Activated CD4-positive, alpha-beta T cell treated with anti-CD3 and anti-CD28 coated beads for 36 hours (primary cell): ENCODE measurements at places on chromosomes 3 and 15.

DNA sequence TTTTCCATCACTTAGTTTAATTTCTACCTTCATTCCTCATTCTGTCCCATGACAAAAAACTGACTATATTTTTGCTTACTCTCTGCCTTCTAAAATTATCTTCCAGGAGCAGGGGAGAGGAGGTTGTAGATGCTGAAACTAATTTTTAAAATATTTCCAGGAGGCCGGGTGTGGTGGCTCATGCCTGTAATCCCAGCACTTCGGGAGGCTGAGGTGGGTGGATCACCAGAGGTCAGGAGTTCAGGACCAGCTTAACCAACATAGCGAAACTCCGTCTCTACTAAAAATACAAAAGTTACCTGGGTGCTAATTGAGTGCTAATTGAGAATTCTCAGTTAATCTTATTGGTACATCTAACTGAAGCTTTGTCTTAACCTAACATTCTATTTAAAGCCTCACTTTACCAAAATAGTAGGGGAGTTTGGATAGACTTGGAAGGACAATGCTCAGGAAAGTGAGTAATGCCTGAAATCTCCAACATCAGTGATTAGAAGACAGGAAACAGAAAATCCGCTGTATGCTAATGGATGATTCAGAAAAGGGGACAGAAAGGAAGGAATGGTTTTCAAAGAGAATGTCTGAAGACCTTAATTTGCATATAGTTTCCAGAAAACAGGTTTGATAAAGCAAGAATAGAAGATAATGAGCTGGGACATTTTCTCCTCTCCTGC lies 336.1 kb downstream of the GBE1 start:
- DNase-seq = no peak
- H3K36me3 ChIP-seq = no peaks in the 10 kb centered on the region
- H3K27me3 ChIP-seq = no peaks in the 10 kb centered on the region
- H3K4me1 ChIP-seq = no peaks in the 10 kb centered on the region
- no peak overlapping the region for H3K27ac ChIP-seq
- H3K4me3 ChIP-seq = no peak overlapping the region

- no peak overlapping the region for H3K4me3 ChIP-seq
- H3K27me3 ChIP-seq = no peaks in the 10 kb centered on the region
- no peak overlapping the region for H3K27ac ChIP-seq
- no peak for DNase-seq
- H3K4me1 ChIP-seq = no peaks in the 10 kb centered on the region
Measured at GRCh38 chr3:149833241-149833640, 20.2 kb downstream of the RNF13 start.

- H3K4me3 ChIP-seq = no peak overlapping the region
- no peak overlapping the region for H3K27ac ChIP-seq
- H3K36me3 ChIP-seq = no peaks in the 10 kb centered on the region
- no peak for DNase-seq
Measured at GRCh38 chr3:99543796-99544195, 94.6 kb upstream of the COL8A1 start.

DNA sequence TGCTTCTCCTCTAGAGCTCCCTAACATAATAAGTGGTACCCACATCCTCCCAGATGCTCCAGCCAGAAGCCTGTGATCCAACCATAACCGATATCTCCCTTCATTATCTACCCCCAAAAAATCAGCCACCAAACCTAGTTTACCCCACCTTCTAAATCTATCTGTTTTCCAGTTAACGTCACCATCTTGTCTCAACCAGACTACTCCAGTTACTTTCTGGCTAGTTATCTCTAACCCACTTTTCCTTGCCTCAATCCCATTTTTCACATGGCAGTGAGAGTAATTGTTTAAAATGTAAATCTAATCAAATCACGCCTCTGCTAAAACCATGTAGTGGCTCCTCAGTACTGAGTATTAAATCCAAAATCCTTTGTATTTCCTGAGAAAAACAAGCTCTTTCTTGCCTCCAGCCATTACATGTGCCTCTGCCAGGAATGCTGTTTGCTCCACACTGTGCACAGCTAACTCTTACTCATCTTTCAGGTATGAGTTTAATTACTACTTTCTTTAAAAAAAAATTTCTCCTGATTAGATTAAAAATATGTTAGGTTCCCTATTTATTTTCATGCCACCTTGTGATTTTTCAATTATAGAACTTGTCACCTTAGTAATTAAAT lies 15.4 kb downstream of the CCDC54 start:
- H3K4me1 ChIP-seq = no peaks in the 10 kb centered on the region
- no peak overlapping the region for H3K27ac ChIP-seq
- H3K36me3 ChIP-seq = no peaks in the 10 kb centered on the region
- no peak overlapping the region for H3K4me3 ChIP-seq
- peaks cover 8% of the 10 kb centered on the region for H3K27me3 ChIP-seq

GRCh38 chr3:25171118-25171807 lies 256.8 kb upstream of the RARB start:
- no peak overlapping the region for H3K27ac ChIP-seq
- H3K4me3 ChIP-seq = no peak overlapping the region
- no peaks in the 10 kb centered on the region for H3K36me3 ChIP-seq
- DNase-seq = no peak
- H3K27me3 ChIP-seq = no peaks in the 10 kb centered on the region
- H3K4me1 ChIP-seq = no peaks in the 10 kb centered on the region

DNA sequence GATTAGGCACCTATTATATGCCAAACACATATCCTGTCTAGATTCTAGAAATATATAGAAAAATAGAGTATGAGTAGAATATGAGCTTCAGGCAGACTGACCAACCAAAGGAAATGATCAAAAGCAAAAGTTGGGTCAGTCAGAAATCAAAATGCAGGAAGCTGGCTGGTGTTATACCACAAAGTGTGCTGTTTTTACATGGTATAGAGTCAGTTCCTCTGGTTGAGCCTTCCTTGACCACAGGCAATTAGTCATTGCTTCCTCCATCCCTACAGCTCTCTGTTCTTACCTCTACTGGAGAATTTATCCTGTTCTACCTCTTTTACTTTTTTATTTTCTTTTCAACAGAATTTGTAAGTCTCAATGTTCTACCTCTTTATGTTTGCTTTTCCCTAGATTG lies 149.8 kb downstream of the TMCO5A start:
- no peak overlapping the region for H3K27ac ChIP-seq
- H3K36me3 ChIP-seq = no peaks in the 10 kb centered on the region
- peaks cover 14% of the 10 kb centered on the region for H3K27me3 ChIP-seq
- no peak overlapping the region for H3K4me3 ChIP-seq
- peaks cover 11% of the 10 kb centered on the region for H3K4me1 ChIP-seq

DNA sequence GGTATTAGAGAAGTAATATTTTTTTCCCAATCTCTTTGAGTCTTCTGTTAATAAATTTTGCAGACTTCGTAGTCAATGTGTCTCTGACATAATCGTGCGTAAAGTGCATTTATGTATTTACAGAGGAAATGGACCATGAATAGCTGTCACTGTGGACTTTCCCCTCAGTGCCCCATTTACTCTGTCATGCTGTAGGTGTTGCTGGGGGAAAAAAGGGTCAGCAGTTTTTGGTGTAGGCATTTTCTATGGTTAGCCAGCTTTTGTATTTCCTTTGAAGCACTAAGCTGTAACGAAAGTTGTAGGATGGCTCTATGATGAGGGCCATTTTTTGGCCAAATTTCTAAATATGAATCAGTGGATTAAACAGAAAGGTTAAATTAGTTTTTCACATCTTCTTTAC lies 598.4 kb downstream of the FGF12 start:
- H3K4me1 ChIP-seq = no peaks in the 10 kb centered on the region
- no peaks in the 10 kb centered on the region for H3K27me3 ChIP-seq
- H3K36me3 ChIP-seq = no peaks in the 10 kb centered on the region
- no peak for DNase-seq

DNA sequence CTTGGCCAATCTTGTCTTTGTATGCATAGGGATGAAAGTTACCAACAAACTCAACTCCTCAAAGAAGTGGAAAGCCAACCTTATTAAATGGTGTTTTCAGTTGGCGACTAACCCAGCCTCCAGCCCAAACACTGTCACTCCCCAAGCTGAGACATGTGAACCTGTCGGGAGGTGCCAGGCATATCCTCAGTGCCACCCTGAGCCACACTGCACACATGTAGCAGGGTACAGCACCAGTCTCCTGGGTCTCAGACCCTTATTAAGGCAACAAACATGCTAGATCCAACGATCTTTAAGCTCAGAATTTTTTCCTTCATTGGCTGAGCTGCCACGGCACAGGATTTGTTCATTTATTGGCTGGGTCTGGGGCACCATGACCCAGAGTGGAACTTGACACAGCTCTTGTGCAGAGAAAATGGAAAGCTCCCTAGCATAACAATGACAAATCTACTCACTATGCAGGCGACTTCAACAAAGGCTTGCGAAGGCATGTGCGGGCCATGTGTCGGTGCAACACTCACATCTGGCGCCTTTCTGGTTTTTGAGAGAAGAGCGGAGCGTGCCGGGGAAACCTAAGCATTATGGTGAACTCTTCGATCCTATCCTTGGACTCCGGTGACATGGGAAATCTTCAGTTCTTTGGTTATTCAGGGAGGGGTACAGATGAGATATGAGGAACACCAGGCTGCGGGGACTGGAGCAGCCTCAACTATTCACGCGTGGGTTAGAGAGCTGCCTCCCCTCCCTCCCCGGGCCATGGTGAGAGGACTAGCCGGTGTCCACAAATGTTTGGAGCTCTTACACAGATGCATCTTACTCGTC lies 190.1 kb downstream of the FAM43A start:
- no peak for DNase-seq
- H3K36me3 ChIP-seq = no peaks in the 10 kb centered on the region
- peaks cover 10% of the 10 kb centered on the region for H3K4me1 ChIP-seq
- H3K4me3 ChIP-seq = no peak overlapping the region

DNA sequence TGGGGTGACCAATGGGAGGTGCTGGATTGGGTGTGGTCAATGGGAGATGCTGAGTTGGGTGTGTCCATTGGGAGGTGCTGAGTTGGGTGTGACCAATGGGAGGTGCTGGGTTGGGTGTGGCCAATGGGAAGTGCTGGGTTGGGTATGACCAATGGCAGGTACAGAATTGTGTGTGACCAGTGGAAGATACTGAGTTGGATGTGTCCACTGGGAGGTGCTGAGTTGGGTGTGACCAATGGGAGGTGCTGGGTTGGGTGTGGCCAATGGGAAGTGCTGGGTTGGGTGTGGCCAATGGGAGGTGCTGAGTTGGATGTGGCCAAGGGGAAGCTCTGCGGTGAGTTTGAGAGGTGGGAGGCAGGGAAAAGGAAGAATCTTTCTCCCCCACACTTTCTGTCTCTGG lies 250.0 kb upstream of the PROK2 start:
- peaks cover 20% of the 10 kb centered on the region for H3K27me3 ChIP-seq
- DNase-seq = no peak
- no peak overlapping the region for H3K27ac ChIP-seq
- H3K4me3 ChIP-seq = no peak overlapping the region
- peaks cover 24% of the 10 kb centered on the region for H3K4me1 ChIP-seq

- no peak overlapping the region for H3K27ac ChIP-seq
- H3K4me3 ChIP-seq = no peak overlapping the region
- no peaks in the 10 kb centered on the region for H3K4me1 ChIP-seq
Measured at GRCh38 chr15:73504885-73505284, 61.9 kb downstream of the REC114 start.

- peak; percentile 79 for DNase-seq
- peak overlapping the region; percentile 9 for H3K27ac ChIP-seq
- H3K4me1 ChIP-seq = peaks cover 17% of the 10 kb centered on the region
- H3K27me3 ChIP-seq = peaks cover 11% of the 10 kb centered on the region
Measured at GRCh38 chr3:128572644-128573105, 77.9 kb downstream of the RPN1 start.

DNA sequence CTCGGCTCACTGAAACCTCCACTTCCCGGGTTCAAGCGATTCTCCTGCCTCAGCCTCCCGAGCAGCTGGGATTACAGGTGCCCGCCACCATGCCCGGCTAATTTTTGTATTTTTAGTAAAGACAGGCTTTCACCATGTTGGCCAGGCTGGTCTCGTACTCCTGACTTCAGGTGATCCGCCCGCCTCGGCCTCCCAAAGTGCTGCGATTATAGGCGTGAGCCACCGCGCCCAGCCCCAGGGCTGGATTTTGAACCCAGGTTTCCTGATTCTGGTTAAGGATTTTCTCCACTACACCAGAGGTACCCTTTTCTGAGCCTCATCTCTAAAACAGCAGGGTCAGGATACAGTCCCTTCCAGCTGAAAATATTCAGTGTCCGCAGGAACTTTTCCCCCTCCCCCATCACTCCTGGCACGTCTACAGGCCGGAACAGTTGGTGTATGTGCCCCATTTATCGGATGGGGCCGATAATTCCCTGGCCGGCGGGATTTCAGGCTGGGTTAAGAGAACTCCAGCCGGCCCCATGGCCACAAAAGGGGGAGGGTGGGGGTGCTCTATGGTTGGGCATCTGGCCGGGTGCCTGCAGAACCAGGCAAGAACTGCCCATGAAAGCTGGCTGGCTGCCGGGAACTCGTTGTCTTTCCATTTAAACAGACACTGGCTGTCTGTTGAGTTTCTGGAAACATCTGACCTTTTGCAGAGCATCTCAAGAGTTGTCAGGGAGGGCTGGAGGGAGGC lies 26.8 kb upstream of the SEMA4B start:
- no peak overlapping the region for H3K4me3 ChIP-seq
- no peaks in the 10 kb centered on the region for H3K36me3 ChIP-seq
- H3K27me3 ChIP-seq = no peaks in the 10 kb centered on the region
- peaks cover 3% of the 10 kb centered on the region for H3K4me1 ChIP-seq

- H3K4me1 ChIP-seq = peaks cover 56% of the 10 kb centered on the region
- H3K4me3 ChIP-seq = peak overlapping the region; percentile 69
- no peaks in the 10 kb centered on the region for H3K36me3 ChIP-seq
- H3K27me3 ChIP-seq = no peaks in the 10 kb centered on the region
- no peak for DNase-seq
- H3K27ac ChIP-seq = peak overlapping the region; percentile 44
Measured at GRCh38 chr3:111999484-112000324, 982 bp downstream of the TAGLN3 start.

DNA sequence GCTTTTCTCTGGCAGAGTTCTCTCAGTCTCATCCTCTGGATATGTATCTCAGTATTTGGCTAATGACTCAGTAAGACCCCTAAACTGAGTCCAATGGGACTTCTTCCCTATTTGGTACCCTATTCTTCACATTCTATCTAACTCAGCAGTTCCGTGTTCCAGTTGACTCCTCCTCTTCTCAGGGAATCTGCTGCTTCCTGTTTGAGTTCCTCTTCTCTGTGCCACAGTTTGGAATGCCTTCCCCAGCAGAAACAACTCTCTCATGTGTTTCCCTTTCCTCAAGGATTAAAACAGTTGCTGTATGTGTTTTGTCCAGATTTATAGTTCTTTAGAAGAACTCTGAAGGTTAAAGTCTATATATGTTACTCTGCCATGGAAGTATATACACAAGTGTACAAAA lies 344.0 kb upstream of the RARB start:
- DNase-seq = no peak
- no peak overlapping the region for H3K27ac ChIP-seq
- H3K4me3 ChIP-seq = no peak overlapping the region
- H3K4me1 ChIP-seq = no peaks in the 10 kb centered on the region

DNA sequence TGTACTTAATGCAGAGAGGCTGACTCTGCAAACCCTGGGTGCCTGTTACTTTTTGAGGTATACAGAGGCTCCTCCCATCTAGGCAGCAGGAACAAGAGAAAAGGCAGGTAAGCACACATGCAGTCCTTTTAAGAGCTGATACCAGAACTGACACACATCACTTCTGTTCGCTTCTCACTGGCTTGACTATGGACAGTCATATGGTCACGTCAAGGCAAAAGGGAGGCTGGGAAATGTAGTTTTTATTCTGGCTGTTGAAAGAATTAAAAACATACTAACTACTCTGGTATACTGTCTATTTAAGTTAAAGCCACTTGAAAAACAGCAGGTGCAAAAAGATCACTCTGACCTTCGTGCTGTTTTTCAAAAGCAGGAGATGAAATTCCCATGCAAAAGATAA lies 218.3 kb downstream of the CTNNB1 start:
- no peak overlapping the region for H3K4me3 ChIP-seq
- no peak overlapping the region for H3K27ac ChIP-seq
- DNase-seq = no peak

GRCh38 chr3:73727854-73728253 lies 103.1 kb upstream of the PDZRN3 start:
- H3K4me1 ChIP-seq = no peaks in the 10 kb centered on the region
- DNase-seq = no peak
- no peak overlapping the region for H3K27ac ChIP-seq
- H3K36me3 ChIP-seq = no peaks in the 10 kb centered on the region
- H3K27me3 ChIP-seq = peaks cover 2% of the 10 kb centered on the region
